ENCODE measurements at places on chromosomes 3 and 15.

GRCh38 chr15:78651930-78652615 is 11.1 kb upstream of the CHRNB4 start:
- no peak for DNase-seq

- no peak for DNase-seq
Observed at GRCh38 chr3:67335813-67336212, 318.6 kb downstream of the SUCLG2 start.

- no peak for DNase-seq
Observed at GRCh38 chr3:105553851-105554250, 187.1 kb downstream of the ALCAM start.

DNA sequence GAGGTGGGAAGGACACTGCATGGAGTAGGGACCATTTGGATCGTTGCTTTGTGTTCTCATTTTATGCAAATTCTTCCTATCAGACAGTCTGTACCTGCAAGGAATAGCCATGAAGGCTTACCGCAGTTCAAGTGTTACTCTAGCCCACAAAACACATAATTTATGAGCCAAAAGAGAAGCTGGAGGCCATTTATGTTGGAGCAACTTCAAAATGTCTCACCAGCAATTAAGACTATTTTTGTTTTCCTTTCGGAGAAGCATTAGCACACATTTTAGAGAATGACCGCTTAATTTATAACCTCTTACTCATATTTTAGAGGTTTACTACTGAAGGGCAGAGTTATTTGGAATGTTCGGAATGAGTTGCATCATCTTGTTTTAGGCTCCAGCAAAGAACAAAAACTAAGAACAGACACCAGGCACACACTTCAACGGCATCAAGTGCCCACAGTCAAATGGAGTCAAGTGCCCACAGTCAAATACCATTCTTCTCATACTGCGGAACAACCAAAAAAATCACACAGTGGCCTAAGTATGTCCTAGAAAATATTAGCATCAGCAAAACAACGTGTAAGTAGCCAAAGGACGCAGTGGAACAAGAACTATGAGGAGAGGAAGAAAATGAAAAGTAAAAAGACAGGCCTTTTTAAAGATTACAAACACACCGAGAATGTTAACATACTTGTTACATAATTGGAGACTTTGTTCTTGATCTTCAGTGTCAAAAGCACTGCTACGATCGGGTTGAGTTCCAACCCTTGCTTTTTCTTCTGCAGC is 17.5 kb upstream of the GOLGA8J start:
- no peak for DNase-seq

GRCh38 chr15:90782442-90782841 is 65.3 kb downstream of the BLM start:
- no peak for DNase-seq

GRCh38 chr15:53910236-53910849 is 67.9 kb upstream of the UNC13C start:
- DNase-seq, result no peak

DNA sequence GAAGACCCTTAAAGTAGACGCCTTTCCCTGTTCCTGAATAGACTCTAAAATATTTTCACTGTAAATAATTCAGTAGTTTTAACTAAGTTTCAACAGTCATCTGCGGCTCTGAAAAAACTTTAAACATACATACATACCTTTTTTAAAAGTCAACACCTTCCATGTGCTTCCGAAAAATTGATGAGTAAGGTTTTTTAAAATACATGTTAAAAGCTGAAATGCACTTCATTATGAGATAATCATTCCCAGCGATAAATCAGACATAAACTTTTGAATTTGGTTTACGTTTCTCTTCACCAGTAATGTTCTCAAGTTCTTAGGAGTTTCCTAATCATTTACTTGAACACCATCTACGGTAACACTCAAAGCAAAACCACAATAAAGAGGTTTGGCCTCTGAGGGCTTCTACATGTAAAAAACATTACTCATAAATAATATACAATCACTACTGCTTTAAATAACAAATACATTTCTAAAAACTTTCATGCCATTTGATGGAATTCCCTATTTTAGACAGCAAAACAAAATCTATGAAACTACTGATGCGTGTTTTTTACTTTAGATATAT is 403.5 kb downstream of the SHQ1 start:
- no peak for DNase-seq

DNA sequence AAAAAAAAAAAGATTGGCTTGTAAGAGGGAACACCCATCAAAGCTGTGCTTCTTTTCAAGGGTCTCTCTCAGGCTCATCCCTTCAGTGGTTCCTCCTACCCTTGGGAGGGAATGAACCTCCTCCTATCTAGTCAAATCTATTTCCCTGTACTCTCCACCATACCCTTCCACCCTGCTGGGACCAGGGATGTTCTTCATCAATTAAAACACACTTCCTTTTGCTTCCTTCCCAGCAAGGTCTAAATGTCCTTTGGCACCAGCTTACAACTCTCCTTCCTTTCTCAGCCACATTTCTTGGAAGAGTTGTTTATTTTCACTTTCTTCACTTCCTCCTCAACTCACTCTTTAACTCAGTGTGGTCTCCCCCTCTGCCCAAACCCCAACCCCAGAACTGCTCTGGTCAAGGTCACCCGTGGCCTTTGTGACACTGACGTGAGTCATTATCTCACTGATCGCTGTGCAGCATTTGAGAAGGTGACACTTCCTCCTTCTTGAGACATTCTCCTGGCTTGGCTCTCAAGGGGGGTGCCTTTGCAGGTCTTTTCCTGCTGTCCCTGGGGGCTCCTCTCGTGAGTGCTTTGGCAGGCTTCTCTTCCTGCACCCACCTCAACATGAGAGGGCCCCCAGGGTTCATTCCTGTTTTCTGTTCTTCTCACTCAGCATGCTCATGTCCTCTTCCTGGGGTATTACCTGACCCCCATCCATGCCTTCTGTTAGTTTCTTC is 210.5 kb upstream of the TLE3 start:
- no peak for DNase-seq

- no peak for DNase-seq
Observed at GRCh38 chr3:16369276-16369675, 104.3 kb downstream of the OXNAD1 start.

DNA sequence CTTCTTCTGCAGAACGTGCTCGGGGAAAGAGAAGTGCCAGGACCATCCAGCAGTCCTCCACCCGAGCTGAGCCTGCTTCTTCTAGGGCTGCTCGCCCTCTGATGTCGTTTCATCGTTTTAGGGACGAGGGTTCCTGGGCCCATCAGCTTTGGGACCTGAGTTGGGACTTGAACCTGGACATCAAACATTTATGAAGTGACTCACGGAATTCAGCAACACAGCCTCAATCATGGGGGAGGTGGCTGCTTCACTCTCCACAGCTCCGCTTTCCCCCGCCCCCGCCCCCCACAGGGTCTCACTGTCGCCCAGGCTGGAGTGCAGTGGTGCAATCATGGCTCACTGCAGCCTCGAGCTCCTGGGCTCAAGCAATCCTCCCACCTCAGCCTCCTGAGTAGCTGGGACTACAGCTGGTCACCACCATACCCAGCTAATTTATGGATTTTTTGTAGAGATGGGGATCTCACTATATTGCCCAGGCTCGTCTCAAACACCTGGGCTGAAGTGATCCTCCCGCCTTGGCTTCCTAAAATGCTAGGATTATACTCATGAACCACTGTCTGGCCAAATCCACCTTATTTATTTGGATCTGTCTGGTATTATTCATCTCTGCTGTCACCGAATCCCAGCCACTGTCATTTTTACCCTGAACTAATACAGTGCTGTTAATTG is 725 bp upstream of the SCAMP2 start:
- DNase-seq, result no peak

DNA sequence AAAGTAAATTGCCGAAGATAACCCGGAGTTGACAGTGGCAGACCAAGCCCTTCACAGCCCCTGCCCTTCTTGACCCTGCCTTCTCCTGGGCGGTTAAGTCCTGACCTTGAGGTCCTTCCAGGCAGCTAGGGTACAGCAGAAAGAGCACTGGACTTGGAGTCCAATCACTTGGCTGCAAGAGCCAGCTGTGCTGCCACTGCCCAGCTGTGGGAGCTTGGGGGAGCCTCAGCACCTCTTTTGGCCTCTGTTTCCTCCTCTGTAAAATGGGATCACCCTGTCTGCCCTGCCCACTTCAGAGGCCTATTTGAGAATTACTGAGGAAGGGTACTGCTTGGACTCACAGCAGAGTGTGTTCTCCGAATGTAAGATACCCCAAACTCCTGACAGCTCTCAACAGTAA is 66.2 kb upstream of the SMAD6 start:
- DNase-seq, result no peak

- DNase-seq, result peak; percentile 27
Observed at GRCh38 chr3:172987273-172987672, 153.8 kb downstream of the SPATA16 start.

GRCh38 chr15:101667881-101668280 is 15.7 kb upstream of the TM2D3 start:
- no peak for DNase-seq

DNA sequence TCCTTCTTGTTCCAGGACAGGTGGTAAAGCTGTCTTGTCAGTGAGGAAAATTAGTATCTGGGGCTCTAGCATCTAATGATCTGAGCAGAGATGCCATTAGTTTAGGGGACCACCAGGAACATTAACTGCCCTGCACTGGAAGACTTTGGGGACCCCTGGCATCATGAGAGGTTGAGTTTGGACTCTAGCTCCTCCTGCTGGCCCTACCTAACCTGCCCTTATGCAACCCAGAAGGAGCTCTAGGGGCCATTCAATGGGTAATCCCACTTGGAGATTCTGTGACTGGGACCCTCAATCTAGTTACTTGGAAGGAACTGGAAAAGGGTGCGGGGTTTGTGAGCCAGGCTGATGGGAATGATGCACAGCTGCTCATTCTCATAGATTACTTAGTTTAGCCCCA is 451.0 kb downstream of the EPHB1 start:
- no peak for DNase-seq

DNA sequence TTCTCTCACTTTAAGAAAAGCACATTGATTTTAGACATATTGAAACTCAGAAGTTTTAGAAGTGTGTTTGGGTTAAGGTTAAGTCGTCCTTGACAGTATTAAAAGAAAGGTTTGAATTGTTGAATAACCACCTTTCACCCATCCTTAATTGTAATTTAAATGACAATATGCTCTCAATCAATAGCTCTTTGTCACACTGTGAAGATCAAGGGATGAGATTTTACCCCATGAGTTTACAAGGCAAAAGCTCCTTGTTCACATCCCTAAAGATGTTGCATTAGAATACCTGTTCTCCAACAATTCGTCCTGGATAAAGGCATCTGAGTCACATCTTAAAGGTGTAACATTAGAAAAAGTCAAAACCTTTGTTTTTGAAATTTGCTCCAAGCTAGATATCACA is 220.4 kb upstream of the MDFIC2 start:
- peak; percentile 54 for DNase-seq

DNA sequence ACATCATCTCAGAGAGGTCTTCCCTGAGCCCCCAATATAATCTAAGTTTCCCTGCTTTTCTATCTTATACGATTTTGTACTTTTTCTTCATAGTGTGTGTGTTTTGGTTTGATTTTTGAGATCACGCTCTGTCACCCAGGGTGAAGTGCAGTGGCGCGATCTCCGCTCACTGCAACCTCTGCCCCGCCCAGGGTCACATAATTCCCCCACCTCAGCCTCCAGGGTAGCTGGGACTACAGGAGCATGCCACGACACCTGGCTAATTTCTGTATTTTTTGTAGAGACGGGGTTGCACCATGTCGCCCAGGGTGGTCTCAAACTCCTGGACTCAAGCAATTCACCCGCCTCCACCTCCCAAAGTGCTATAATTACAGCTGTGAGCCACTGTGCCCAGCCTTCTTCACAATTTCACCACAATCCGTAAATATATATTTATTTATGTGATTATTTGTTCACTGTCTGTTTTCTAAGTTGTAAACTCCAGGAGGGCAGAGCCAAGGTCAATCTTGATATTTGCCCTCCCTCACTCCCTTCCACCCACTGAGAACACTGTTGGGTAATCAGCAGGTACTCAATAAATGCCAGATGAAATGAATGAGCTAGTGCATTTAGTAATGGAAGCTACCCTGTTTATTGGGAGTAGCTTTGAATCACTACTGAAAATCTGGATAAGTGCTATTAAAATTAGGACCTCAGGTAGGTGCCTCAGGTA is 547 bp upstream of the KNSTRN start:
- DNase-seq, result no peak

DNA sequence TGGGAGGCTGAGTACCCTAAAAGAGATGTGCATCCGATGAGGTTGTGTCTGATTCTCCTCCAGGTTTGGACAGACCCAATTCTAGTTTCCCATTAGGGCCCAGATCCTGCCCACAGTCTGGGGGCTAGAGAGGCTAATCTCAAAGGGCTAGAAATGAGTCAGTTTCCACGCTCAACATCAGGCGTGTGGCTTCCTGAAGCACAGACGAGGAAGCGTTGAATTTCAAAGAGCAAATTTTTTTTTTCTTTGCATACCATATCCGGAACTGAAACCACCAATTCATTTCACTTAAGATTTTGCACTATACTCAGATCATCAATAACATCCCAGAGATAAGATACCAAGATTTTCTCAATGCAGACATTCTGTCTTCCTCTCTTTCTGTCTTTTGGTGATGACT is 173.8 kb upstream of the BCL6 start:
- DNase-seq, result no peak

DNA sequence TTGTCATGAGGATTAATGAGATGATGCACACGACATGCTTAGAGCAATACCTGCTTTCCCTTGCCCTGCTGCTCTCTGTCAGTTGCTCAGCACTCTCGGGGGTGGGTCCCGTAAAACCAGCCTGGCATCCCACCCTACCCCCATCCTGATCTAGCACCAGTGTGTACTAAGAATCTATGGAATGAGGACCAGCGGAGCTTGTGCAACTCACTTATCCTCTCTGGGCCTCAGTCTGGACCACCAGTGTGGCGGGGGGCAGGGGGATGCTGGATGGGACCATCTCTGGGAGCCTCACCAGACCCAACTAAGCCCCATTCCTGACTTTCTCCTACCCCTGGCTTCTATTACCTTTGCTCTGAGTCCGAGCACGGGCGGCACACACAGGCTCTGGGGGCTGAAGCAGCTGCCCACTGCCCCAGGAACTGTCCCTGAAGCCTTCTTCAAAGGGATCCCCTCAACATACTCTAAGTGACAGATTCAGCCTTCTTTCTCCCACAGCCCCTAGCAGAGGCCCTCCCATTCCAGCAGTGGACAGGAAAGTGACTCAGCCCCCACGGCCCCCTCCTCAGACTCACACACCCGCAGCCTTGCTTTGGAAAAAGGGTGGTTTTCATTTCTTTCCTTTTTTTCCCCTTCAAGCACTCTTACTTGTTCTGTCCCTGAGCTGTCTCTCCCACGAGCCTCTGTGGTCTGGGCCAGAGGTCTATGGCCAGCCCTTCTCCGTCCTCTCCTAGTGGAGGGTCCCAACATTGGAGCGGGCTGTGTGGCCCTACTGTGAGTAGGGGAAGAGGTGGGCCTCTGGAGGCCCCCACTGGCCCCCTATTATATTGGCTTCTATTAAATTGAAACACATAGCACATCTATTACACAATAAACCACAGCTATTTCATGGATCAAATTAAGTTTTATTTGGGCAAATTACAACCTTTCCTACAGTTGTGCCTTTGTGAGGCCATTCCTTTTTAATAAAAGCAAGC is 100.3 kb downstream of the SMAD6 start:
- DNase-seq, result no peak
